ENCODE measurements at places on chromosomes 11 and 22.

- DNase-seq, result no peak
These were observed 123.1 kb downstream of the CCDC81 start for GRCh38 chr11:86497836-86498235.

GRCh38 chr11:67266449-67267187 is at the start of gene GRK2:
TSS of gene GRK2 (plus strand) at chr11:67266473. CDS start at chr11:67266700, 227 bp downstream.
- DNase-seq, result no peak

DNA sequence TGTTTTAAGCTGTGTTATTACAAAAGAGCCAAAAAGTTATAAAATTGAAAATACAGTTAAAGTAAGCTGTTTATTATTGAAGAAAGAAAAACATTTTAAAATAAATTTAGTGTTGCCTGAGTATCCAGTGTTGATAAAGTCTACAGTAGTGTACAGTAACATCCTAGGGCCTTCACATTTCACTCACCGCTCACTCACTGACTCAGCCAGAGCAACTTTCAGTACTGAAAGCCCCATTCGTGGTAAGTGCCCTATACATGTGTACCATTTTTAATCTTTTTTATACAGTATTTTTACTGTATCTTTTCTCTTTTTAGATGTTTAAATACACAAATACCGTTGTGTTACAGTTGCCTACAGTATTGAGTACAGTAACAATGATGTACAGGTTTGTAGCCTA is 35.0 kb downstream of the POLD3 start:
- DNase-seq, result no peak

DNA sequence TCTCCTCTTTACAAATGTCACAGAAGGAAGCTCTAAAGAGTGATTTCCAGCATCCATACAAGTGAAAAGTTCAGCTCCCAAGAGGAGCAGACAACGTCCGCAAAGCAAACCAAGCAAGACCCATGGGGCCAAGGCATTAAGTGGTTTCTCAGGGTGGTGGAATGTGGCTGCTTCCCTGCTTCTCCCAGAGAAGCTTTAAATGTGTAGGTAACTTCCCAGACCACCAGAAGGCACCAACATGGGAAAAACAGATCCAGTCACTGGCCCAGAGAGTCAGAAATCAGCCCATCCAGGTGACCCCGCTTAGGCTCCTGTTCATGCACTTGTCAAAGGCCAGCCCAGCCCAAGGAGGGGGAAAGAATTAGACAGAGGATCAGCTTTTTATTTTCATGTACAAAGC is 13.3 kb upstream of the PHF21A start:
- no peak for DNase-seq

- no peak for DNase-seq
These were observed 104.5 kb upstream of the B3GAT1 start for GRCh38 chr11:134516529-134516928.

GRCh38 chr11:12291313-12291712 is 86.1 kb upstream of the PARVA start:
- DNase-seq, result no peak

GRCh38 chr11:14119357-14119756 is 156.8 kb downstream of the SPON1 start:
- DNase-seq, result no peak

DNA sequence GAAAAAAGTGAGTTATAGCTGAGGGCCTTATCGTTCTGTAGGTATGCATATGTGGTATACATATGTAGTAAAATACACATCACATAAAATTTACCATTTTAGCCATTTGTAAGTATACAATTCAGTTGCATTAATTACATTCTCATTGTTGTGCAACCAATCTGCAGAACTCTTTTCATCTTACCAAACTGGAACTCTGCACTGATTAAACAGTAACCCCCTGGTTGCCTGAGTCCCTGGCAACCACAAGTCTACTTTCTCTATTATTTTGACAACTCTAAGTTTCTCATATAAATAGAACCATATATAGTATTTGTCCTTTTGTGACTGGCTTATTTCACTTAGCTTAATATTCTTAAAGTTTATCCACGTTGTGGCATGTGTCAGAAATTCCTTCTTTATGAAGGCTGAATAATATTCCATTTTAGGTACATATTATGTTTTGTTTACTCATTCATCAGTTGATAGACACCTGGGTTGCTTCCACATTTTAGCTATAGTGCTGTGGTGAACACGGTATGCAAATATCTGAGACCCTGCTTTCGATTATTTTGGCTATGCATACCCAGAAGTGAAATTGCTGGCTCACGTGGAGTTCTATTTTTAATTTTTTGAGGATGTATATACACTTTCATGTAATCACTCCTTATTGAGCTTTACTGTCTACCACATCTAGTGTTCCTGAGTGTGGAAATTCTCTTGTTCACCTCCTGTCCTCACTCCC is 1.6 kb upstream of the DDX10 start:
- no peak for DNase-seq

- DNase-seq, result no peak
These were observed 2.6 kb upstream of the NUDT8 start for GRCh38 chr11:67632175-67632981.

DNA sequence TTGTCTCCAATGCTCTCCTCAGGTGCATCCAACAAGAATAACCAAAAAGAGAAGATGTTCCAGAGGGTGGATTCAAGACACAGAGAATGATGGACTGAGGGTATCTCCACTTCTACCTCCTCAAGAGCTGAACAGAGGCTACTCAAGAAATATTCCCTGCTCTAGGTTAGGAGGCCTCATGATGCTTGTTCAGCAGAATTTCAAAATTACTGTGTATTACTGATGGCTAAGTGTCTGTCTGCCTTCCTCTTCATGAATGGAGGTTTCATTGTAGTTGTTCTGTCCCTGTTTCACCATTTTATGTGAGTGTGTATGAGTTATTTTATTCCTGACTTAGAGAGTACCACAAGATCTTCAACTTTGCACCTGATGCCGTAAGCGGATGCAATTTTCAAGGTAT is 76.8 kb downstream of the JRKL start:
- no peak for DNase-seq

GRCh38 chr11:6431861-6432260 is 8.9 kb downstream of the HPX start:
- no peak for DNase-seq
